ENCODE measurements at places on chromosomes 2 and 18.

- no peak for DNase-seq
These were observed 806 bp upstream of the MYT1L start for GRCh38 chr2:2331881-2332280.

GRCh38 chr18:63063171-63063570 lies 256.4 kb downstream of the BCL2 start:
- no peak for DNase-seq

DNA sequence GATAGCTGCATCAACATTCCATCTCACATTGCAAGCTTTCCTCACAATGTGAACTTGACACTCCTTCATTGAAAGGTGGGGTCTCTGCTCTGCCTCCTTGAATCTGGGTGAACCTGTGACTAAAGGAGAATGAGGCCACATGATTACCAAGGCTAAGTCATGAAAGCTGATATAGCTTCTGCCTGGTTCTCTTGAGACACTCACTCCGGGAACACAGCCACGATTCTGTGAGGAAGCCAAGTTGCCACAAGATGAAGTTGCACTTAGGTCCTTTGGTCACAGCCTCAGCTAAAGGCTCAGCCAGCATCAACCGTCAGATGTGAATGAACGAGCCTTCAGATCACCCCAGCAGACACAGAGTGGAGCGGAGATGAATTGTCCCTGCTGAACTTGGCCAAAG lies 94.7 kb upstream of the FAM136A start:
- no peak for DNase-seq

DNA sequence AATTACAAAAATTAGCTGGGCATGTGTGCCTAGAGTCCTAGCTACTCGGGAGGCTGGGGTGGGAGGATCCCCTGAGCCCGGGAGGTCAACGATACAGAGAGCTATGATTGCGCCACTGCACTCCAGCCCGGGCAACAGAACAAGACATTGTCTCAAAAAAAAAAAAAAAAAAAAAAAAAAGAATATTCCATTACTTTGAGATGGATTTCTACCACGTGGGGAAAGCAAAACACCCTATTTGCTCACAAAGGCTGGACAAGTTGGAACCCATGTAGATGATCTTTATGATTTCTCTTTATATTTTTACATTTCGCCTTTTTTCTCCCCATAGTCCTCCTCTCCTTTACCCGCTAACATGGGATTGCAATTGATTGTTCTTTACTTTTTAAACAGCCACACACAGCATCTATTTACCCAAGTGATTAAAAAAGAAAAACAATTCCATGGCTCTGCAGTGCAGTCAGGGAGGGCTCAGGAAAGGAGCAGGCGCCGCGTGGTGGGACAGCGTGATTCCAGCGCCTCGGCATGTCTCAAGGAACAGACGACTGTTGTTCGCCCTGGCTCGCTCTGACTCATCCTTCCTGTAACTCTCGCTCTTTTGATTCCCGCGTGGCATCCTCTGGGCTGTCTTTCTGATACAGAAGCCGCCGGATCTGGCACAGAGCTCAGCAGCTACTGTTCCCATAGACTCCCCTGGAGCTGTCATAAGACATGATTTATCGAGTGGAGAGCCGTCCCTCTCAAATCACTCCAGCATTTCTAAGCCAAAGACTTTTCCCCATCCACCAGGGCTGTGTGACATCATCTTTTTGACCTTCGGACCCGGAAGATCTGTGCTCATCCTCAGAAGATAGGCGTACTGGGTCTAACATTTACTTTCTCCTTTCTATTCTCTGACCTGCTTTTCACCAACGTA lies 230.4 kb upstream of the AGAP1 start:
- no peak for DNase-seq

- no peak for DNase-seq
These were observed 61.0 kb downstream of the CDCA7 start for GRCh38 chr2:173415431-173416381.

- no peak for DNase-seq
These were observed 38.8 kb downstream of the GCG start for GRCh38 chr2:162113088-162113775.

GRCh38 chr2:165239230-165239629 lies at the start of gene SCN2A:
TSS of gene SCN2A (plus strand) at chr2:165239414. CDS start at chr2:165295824, 56,410 bp downstream.
- DNase-seq: no peak

DNA sequence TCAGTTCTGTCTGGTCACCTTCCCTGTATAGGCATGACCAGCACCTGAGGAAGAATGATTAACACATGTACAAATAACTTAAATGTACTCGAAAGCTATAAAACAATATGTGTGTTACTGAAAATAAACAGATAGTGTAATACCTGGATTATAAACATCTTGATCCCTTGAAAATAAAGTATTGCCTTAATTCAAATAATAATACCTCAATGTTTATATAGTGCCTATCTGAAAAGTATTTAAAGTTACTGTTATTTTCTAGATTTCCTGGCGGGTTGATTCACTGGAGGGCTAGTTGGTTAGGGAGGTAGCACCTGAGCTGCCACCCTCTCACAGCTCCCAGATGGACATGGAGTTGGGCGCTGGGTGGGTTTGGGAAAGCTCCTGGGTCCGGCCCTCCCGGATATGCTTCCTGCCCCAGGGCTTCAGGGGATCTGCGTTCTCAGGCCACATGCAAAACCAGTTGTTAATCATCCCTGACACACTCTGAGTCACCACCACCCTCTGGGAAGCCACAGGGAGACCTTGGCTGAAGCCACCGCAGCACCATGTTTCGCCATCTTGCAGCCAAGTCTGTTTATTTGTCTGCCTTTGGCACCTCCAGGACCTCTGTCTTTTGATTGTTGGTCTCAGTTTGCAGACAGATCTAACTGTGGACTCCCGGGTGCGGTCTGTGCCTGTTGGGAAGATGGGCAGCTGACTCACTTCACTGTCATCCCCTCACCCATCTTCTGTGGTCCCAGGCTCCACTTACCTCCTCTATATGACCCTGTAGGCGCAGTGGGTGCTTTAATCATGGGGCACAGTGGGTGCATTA lies 35.3 kb downstream of the RAB31 start:
- DNase-seq: no peak

- peak; percentile 22 for DNase-seq
These were observed 13.4 kb downstream of the SERPINB7 start for GRCh38 chr18:63788447-63789096.
